Fibroblast of pulmonary artery (primary cell): ENCODE measurements at places on chromosomes 1 and 21.

DNA sequence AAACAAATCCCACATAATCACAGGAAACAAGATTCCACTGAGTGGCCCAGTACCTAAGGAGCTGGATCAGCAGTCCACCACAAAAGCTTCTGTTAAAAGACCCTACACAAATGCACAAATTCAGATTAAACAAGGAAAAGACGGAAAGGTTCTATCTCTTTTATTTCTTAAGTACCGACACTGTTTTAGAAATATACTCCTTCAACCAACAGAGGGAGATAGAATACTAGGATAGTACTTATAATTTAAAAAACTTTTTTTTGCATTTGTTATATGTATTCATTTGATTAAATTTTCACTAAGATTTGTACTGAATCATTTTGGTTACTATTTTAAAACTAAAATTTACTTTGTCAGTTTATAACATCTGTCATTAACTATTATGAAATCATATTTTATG, 12.5 kb downstream of the CDC7 start:
- peak; percentile 62 for DNase-seq

GRCh38 chr21:45456584-45457160, 51.7 kb downstream of the COL18A1 start:
- no peak for DNase-seq

DNA sequence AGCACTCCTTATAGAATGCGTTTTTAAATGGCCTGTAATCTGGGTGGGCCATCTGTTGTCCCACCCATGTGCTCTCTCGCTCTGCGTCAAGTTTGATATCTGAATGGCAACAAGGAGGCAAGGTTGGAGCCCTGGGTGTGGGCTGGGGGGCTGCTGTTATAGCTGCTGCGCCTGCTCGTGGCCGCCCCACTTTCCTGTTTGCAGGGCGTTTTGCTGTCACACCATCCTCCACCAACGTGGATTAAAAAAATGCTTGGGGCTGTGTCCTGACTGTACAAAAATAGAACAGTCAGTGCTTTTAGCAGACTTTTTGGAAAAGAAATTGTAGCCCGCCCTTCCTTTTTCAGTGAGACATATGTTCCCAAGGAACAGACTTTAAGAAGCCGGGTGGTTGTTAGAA, 25.4 kb downstream of the UMODL1 start:
- no peak for DNase-seq

DNA sequence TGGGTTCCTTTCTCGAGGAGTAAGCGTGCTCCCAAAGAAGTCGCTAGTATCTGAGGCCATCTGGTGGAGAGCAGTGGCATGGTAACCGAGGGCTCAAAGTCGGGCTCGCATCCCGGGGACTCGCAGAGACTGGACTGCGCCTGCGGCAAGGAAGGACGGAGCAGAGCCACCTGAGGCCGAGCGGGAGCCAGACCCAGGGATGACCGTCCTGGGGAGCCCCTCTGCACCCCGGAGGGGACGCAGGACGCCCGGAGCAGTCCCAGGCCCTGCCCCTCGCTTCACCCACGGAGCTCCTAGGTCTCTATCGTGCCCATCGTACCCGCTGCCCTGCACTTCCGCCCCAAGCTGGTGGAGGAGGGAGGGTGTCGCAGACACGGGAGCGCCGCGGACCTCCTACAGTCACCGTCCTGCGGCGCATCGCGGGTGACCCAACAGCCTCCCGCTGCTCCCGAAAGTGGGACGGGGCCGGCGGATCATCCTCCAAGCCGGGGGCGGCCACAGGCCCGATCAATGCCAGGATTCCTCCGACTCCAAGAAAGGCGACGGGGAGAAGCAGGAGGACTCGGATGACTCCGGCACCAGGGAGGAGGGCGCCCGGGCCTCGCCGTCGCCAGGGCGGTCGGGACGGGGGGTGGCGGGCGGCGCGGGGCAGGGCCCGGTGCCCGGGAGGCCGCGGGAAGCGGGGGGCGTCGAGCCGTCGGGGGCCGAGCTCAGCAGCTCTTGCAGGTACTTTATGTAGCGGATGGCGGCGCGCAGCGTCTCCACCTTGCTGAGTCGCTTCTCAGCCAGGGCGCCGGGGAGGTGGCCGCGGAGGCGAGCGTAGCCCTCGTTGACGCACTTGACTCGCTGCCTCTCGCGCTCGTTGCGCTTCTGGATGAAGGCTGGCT, 2.3 kb upstream of the CACNA1S start:
- DNase-seq, result peak; percentile 93

GRCh38 chr1:167121375-167122120, 27.7 kb downstream of the STYXL2 start:
- DNase-seq, result no peak

- DNase-seq, result no peak
Measured at GRCh38 chr1:205037539-205037938, 5.5 kb upstream of the CNTN2 start.

DNA sequence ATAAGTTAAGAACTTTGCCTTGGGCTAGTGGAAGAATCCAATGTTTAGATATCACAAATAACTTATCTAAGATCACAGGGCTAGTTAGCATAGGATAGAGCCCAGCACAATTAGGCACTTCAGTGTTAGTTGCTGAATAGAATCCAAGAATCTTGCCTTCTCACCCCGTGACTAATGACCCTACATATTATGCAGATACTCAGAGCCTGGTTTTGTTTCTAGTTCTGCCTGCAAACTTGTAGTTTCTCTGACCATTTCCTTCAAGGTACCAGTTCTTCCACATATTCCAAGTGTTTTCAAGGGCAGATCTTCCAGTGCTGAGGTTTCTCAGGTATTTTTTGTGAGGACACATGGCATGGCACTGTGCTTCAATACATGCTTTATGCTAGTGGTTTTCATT, 239.3 kb downstream of the KCNK2 start:
- DNase-seq, result no peak

DNA sequence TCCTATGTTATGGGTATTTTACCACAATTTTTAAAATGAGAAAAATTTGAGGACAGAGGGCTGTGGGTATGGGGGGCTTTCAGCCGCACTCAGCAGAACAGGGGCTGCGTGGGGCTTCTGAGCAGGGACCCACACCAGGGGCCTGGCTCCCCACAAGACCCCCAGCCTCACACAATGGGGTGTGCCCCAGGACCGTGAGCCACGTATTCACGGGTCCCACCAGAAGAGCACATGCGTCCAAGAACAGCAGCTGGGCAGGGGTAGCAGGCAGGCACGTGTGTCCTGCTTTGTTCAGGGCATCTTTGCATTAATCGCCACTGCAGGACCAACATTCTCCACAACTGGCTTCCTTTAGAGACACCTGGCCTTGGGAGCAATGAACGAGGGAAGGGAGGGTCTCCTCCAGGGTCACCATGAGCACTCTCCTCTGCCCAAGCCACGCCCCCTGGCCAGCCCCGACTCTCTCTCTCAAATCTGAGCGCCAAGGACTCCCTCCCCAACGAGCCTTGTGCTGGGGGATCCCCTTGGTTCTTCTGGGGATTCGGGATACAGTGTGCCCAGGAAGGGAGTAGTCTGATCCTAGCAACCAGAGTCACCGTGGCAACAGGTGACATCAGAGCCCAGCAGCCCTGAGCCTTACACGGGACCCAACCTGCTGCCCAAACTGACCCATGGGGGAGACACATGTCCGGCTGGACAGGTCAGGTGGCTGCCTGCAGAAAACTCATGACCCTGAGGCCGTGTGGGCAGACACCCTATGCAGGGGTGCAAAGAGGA, 7.4 kb upstream of the ARF1 start:
- DNase-seq, result no peak

GRCh38 chr1:232452117-232452516, 177.8 kb downstream of the SIPA1L2 start:
- DNase-seq, result no peak
